CD4-positive, alpha-beta T cell treated with Interleukin-21 for 1 hour (primary cell): ENCODE measurements at places on chromosomes 5 and 9.
A peak's percentile ranks its signal among the peaks of the same experiment; 100 is the strongest.

DNA sequence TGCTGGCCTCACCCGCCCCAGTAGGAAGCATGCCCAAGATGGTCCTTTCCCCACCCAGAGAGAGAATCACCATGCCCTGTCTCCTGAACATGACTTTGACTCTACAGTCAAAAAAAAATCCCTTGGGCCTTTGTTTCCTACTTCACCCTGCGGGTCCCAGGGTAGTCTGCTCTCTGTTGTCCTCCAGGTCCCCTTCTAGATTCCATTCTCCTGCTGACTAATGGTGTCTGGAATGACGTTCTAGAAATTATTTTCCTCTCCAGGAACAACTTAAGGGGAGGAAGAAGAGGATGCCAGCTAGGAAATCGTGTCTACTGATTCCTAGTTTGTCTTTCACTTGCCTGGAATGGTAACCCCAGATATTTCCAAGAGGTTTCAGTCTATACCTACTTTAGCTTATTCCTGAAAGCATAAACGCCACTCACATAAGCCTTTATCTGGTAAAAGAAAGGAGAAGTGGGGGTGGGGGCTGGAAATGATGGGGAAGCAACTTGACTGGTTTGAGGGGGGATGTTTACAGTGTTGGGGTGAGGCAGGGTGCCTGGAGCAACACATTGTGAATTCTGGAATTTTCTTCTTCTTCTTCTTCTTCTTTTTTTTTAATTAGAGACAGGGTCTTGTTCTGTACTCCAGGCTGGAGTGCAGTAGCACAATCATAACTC lies 93.9 kb downstream of the SNX18 start:
- no peak for DNase-seq

GRCh38 chr9:134835448-134835847 lies 45.2 kb upstream of the FCN2 start:
- no peak for DNase-seq

GRCh38 chr5:58239045-58239444 lies 220.8 kb downstream of the PLK2 start:
- DNase-seq, result no peak

DNA sequence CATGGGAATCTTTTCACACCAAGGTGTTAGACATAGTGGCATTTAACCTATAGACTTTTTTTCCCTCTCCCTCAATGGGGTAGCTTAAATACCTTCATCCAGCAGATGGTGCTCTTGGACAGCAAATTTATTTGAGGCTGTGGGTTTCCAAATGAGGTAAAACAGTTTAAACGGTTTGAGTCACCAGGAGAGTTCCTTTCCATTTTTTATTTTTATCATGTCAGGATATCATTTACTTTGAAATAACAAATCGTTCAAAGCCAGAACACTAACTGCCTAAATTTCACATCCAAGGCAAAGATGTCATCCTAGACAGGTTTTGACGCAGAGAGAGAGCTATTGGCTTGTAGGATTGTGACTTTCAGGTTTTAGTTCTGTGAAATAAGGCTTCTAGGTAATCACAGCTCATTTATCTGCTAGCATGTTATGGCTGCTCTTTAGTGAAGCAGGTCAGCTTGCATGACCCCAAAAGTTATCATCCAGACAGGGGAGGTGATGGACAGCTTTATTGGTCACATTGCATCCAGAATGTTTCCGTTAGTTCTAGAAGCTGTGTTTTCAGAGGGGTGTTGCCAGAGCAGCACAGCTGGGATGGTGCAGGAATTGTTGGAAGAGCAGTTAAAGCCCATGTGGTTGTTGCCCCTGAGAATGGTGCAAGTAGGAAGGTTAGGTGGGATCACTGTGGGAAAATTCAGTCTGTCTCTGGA lies 69.8 kb downstream of the KDM4C start:
- peak; percentile 49 for DNase-seq

GRCh38 chr9:88025411-88026117 lies 51.2 kb upstream of the CDK20 start:
- no peak for DNase-seq

GRCh38 chr9:97919217-97919813 lies 3.0 kb downstream of the TRMO start:
- no peak for DNase-seq

DNA sequence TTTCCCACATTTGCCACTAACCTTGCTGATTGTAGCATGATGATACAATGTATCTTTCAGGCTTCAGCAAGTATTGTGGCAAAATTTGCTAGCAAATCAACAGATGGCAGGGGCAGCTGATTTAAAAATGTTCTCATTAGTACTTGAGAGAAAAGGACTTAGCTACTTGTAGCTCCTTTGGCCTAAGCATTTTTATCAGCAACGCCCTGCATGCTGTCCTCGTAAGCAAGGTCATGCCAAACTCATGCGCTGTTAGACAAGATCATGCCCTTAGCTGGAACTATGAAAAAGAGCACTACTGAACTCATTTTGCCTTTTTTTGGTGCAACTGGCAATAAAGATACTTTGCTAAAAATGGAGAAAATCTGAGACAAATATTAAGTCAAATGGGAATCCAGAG lies 197.1 kb downstream of the ICE1 start:
- DNase-seq, result no peak

DNA sequence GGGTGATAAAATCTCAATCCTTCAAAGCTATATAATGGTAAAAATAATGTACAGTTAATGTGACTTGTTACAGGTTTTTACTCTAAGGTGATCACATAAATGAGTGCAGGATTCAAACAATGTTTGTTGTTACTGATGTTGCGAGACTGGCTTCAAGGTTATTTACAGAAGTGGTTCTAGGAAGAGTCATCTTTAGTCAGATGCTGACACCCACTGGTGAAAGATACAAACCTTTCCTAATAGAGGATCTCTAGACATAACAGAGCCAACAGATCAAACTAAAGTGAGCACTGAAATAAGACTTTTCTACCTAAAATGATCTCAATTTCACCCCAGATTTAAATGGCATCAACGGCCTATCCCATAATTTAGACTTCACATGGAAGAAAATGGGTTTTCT lies 20.2 kb downstream of the ARSB start:
- DNase-seq, result peak; percentile 26

GRCh38 chr9:12972608-12973589 lies 198.1 kb downstream of the LURAP1L start:
- DNase-seq, result no peak

DNA sequence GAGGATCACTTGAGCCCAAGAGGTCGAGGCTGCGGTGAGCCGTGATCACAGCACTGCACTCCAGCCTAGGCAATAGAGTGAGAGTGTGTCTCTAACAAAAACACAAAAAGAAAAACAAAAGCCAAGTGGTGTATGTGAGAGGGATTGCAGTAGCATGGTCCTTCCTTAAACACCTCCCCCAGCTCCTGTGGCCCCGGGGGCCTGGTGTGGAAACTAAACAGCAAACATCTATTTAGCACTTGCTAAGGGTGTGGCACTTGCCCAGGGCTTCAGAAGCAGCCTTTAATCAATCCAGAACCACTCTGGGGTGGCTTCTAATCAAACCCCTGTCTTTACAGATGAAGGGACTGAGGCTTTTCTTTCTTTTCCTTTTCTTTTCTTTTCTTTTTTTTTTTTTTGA lies 4.4 kb upstream of the FBP1 start:
- DNase-seq, result no peak

GRCh38 chr9:133127340-133127981 lies 6.4 kb upstream of the RALGDS start:
- DNase-seq, result peak; percentile 90

DNA sequence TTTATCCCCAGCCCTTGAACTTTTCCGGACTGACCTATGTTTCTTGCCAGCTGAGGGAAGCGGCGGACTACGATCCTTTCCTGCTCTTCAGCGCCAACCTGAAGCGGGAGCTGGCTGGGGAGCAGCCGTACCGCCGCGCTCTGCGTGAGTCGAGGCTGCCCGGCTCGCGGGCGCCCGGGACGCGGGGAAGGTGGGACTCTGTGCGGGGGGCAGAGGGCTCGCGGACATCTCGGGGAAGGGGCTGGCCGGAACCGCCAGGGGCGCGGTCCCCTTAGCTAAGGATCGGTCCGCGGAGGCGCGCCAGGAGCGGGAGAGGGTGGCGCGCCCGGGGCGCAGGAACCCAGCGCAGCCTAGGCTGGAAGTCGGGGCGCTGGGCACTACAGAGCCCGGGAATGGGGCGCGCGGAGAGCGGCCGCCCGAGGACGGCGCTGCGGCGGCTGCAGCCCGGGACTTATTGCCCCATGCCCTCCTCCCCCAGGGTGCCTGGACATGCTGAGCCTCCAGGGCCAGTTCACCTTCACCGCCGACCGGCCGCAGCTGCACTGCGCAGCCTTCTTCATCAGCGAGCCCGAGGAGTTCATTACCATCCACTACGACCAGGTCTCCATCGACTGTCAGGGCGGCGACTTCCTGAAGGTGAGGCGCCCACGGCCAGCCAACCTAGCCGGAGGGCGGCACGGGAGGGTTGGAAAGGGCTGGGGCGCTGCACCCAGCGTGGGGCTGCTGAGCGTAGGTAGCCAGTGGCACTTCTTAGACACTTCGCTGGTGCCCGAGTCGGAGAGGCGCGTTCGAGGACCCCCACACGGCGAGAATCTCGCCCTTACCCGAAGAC lies 922 bp downstream of the CRHBP start:
- DNase-seq, result no peak

DNA sequence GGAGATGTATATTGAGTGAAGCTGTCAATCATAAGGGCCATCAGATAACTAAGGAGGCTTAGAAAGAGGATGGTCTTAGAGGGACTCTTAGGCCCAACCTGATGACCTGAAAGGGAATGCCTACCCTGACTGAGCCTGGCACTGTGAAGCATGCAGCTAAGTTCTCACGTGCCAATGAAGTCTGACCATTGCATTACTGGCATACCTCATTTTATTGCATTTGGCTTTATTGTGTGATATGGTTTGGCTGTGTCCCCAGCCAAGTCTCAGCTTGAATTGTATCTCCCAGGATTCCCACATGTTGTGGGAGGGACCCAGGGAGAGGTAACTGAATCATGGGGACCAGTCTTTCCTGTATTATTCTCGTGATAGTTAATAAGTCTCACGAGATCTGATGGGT lies 421.6 kb upstream of the SGCD start:
- DNase-seq, result no peak

DNA sequence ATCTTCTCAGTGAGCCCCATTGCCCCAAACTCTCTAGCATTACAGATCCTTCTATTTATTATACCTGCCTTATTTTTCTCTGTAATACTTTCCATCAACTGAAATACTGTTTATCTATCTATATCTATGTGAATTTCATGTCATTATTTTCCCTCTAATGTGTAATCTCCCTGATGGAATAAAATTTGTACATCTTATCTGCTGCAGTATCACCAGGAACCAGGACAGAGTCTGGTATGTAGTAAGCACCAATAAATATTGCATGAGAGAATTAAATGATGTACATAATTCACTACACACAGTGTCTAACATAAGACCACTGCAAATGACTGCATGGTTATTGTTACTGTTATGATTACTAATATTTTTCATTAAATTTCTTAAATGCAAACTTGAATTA lies 759.1 kb downstream of the PRELID2 start:
- DNase-seq, result no peak

- no peak for DNase-seq
Measured at GRCh38 chr5:175285261-175285660, 158.7 kb downstream of the DRD1 start.

- no peak for DNase-seq
Measured at GRCh38 chr9:83423815-83424707, 114.1 kb downstream of the FRMD3 start.

- no peak for DNase-seq
Measured at GRCh38 chr5:94745786-94746730, 127.6 kb downstream of the SLF1 start.

- DNase-seq, result no peak
Measured at GRCh38 chr9:28688172-28688571, 1114.9 kb upstream of the C9orf72 start.

- no peak for DNase-seq
Measured at GRCh38 chr5:123035360-123035917, 1.1 kb downstream of the PPIC start.

GRCh38 chr5:172144291-172144815 lies 43.7 kb downstream of the STK10 start:
- DNase-seq, result no peak

- DNase-seq, result peak; percentile 53
Measured at GRCh38 chr9:249025-249424, 34.4 kb downstream of the DOCK8 start.

DNA sequence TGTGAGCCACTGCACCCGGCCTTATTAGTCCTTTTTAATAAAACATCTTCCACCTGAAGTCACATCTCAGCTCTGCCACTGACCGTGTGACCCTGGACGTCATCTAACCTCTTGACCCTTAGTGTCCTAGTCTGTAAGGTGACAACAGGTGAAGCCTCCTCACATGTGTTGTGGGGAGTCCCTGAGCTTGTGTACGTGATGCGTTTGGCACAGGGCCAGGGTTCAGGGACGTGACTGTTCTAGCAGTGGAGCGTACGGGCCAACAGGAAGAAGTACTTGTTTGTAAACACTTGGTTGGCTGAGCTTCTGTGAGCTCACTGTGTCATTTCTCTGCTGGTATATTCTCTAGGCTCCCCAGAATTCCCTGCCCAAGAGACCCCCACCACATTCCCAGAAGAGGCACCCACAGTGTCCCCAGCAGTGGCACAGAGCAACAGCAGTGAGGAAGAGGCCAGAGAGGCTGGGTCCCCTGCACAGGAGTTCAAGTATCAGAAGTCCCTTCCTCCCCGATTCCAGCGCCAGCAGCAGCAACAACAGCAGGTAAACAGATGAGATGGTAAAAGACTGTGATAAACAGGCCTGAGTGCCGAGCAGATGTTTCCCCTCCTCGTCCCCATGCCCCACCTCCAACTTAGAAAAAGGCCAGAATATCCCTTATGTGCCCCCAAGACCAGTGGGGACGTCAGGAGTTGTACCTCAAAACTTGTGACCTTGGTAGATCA lies 35.3 kb upstream of the POMT1 start:
- DNase-seq, result no peak

- no peak for DNase-seq
Measured at GRCh38 chr9:135304886-135305285, 174.7 kb upstream of the PPP1R26 start.

DNA sequence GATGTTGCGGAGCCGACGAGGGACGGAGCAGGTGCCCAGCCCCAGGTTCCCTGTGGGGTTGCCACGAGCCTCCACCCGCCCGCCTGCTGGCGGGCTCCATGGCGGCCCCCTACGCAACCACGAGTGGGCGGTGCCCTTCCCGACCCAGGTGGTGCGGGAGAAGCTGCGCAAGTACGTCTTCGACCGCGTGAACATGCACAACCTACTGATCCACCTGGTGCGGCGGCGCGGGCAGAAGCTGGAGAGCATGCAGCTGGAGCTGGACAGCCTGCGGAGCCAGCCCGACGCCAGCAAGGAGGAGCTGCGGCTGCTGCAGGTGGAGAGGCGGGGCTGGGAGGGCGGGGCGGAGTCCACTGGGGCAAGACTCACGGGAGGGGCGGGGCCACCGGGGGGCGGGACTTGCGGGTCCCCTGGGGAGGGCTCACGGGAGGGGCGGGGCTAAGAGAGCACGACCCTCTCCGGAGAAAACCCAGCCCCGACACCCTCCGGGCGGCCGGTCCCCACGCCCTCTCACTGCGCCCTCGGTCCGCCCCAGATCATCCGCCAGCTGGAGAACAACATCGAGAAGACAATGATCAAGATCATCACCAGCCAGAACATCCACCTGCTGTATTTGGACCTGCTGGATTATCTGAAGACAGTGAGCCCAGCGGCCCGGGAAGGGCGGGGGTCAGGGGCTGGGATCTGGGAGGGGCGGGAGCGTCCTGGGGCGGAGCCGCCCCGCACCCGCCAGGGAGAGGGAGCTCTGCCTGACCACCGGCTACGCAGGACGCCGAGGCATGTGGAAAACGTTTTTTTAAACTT lies 3.9 kb downstream of the CCDC183 start:
- peak; percentile 90 for DNase-seq

- no peak for DNase-seq
Measured at GRCh38 chr9:79667120-79667519, 95.4 kb downstream of the TLE4 start.

GRCh38 chr9:16329671-16330113 lies 540.8 kb downstream of the BNC2 start:
- no peak for DNase-seq
